ENCODE measurements at places on chromosomes 12 and 14.

DNA sequence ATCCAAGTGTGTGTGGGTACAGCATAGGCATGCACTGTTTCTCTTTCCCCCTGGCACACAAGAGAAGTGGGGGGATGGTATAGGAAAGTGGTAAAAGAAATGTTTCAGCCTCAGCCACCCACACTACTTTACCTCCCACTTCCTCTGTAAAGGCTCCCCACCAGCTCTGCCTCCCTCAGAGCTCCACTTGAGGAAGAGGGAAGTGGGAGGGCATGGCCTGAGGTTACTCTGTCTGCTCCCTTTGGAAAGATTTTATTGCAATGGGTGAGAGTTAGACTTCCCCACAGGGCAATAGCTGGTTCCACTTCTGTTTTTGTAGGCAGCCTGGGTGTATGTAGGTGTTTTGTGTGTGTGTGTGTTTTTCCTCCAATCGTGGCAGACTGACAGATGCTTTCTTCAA is 145.3 kb downstream of the SSPN start:
- H3K4me1 ChIP-seq, result peaks cover 16% of the 10 kb centered on the region
- H3K27ac ChIP-seq, result no peak overlapping the region
- H3K36me3 ChIP-seq, result no peaks in the 10 kb centered on the region
- H3K4me3 ChIP-seq, result no peak overlapping the region
- DNase-seq, result no peak
- H3K27me3 ChIP-seq, result no peaks in the 10 kb centered on the region

DNA sequence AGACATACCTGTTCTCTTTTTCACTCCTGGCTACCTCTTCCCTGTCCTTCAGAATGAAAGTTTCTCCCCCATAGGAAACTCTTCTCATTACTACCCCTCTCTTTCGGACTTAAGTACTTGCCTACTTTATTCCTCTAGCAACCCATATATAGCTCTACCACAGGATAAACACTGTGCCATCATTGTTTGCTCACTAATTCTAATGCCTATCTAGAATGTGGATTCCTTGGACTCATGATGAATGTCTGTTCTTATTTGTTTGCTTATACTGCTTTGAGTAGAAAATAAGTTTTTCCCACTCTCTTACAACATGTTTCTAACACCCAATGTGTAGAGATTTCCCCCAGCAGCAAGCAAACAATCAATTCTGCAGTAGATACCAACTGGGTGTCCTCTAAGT is 1094.9 kb downstream of the SLC6A15 start:
- H3K27ac ChIP-seq, result no peak overlapping the region
- no peak for DNase-seq
- no peaks in the 10 kb centered on the region for H3K36me3 ChIP-seq
- H3K27me3 ChIP-seq, result no peaks in the 10 kb centered on the region
- H3K4me1 ChIP-seq, result no peaks in the 10 kb centered on the region

DNA sequence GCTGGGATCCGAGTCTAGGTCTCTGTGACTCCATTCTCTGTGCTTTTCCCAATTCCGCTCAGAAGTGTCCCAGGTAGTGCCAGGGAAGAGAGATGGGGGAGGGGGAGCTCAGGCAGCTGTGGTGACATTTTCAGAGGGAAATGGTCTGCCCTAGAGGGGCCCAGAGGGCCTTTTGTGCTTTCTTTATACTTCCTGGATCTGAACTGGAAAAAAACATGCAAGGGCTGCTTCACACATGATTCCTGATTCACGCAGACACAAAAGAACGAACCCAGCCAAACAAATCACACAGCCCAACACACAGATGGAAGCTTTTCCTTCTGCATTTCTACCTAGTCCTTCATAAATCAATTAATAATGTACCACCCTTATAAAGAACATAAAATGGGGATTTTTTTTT is 26.5 kb downstream of the GPR68 start:
- H3K36me3 ChIP-seq, result no peaks in the 10 kb centered on the region
- no peak overlapping the region for H3K4me3 ChIP-seq
- H3K4me1 ChIP-seq, result no peaks in the 10 kb centered on the region
- H3K27ac ChIP-seq, result no peak overlapping the region

- peak; percentile 81 for DNase-seq
- no peaks in the 10 kb centered on the region for H3K27me3 ChIP-seq
- H3K27ac ChIP-seq, result peak overlapping the region; percentile 12
- H3K36me3 ChIP-seq, result no peaks in the 10 kb centered on the region
These were observed 192.4 kb upstream of the SLC16A7 start for GRCh38 chr12:59403259-59403932.

DNA sequence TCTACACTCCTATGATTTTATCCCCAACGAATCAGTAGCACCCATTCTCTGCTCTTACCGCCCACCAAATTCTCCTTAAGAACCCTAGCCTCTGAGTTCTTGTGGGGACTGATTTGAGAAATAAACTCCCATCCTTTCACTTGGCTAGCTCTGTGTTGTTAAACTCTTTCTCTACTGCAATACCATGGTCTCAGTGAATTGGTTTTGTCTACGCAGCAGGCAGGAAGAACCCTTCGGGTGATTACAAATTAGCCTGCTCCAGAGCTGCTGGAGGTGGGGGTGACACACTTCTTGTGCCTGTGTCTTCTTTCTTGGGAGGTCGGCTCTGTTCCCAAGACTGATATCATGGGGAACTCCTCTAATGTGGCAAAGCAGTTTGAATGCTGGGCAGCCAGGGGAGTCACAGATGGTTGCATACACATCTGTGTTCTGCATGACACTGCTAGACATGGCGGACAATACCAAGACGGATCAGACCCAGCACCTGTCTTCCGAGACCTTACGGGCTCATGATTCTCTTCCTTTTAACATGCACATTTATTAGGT is 1.6 kb upstream of the C1S start:
- no peak overlapping the region for H3K4me3 ChIP-seq
- no peak overlapping the region for H3K27ac ChIP-seq
- no peaks in the 10 kb centered on the region for H3K36me3 ChIP-seq

DNA sequence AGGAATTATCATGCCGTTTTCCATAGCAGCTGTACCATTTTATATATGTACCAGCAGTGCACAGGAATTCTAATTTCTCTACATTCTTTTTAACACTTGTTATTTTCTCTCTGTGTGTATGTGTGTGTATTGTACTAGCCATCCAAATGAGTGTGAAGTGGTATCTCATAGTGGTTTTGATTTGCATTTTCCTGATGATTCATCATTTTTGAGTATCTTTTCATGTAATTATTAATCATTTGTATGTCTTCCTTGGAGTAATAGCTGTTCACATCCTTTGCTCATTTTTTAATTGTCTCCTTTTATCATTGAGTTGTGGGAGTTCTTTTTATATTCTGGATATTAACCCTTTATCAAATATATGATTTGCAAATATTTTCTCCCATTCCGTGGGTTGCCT is 95.6 kb upstream of the MANSC4 start:
- no peak for DNase-seq
- no peaks in the 10 kb centered on the region for H3K27me3 ChIP-seq
- H3K4me1 ChIP-seq, result no peaks in the 10 kb centered on the region
- no peak overlapping the region for H3K4me3 ChIP-seq

DNA sequence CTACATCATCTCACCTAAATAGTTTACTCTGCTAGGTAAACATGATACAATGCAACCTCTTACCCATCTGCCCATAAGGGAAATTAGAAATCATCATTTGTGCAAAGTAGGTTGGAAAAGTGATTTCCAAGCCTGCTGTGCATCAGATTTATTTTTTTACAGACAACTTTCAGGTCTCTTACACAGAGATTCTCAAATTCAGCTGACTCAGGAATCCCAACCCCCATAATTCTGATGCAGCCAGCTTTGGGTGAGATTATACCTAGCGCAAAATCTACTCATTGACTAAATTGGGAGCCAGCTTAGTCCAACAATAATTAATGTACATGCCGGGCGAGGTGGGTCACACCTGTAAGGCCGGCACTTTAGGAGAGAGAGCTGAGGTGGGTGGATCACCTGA is 8.5 kb downstream of the SLC2A3 start:
- no peak overlapping the region for H3K4me3 ChIP-seq
- H3K36me3 ChIP-seq, result peaks cover 92% of the 10 kb centered on the region
- H3K27me3 ChIP-seq, result no peaks in the 10 kb centered on the region
- peaks cover 2% of the 10 kb centered on the region for H3K4me1 ChIP-seq

DNA sequence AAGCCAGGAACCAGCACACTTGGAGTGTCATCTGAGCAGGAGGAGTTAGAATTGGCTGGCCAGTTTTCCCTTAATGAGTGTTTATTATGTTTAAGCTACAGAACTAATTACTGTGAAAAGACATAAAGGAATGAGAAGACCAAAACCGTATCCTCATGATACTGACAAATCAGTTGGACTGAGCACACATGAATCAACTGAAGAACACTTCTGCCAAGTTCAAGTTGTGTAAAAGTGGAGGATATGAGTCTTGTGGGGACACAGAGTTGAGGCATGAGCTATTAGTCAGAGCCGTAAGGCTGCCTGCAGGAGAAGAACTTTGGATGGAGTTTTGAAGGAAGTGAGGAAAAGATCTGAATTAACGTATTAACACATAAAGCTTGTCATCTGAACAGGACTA is 43.1 kb downstream of the HMGA2 start:
- H3K4me1 ChIP-seq, result peaks cover 16% of the 10 kb centered on the region
- H3K27me3 ChIP-seq, result no peaks in the 10 kb centered on the region
- DNase-seq, result no peak
- no peaks in the 10 kb centered on the region for H3K36me3 ChIP-seq

All from GM23338 (cell line).